ENCODE measurements at places on chromosomes 11 and 22. TPM values are rescaled to one million over a fixed set of nuclear protein-coding genes. Genes with fewer than 3 reads are reported as not detected.

DNA sequence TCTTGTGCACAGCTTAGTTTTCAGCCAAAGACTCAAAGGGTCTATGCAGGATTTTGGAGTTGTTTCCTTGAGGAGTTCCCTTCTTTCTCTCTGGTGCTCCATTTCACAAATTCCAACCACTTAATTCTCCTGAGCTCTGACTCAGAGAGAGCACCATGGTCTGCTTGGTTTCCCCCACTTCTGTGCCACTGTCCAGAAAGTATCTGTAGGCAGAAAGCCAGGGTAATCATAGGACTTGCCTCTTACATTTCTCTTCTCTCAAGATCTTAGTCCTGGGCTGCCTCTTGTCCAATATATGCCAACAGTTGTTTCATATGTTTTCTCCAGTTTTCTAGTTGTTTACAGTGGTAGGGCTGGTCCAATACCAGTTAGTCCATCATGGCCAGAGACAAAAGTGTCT lies 6.4 kb upstream of the MRGPRD start:
- H3K27me3 ChIP-seq = peaks cover 42% of the 10 kb centered on the region
- no peak overlapping the region for H3K27ac ChIP-seq
- no peaks in the 10 kb centered on the region for H3K4me1 ChIP-seq
- no peak overlapping the region for H3K4me3 ChIP-seq
- no peak for DNase-seq

DNA sequence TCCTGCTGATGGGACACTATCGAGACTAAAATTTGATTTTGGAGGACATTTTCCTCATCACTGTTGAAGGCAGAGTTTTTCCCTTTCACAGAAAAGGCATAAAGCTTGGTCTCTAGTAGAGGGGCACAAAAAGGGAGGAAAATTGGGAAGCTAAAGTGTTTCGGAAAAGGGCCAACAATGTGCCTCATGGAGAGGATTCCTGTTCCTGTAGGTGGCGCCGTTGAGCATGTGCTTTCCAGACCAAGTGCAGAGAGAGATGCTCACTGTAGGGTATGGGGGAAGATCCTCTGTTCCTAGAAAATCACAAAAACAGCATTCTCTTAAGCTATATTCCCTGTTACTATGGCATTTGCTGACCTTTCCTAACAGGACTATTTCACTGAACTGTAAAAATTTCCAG lies 18.4 kb upstream of the OR4C5 start:
- no peaks in the 10 kb centered on the region for H3K36me3 ChIP-seq
- no peak overlapping the region for H3K4me3 ChIP-seq
- H3K4me1 ChIP-seq = no peaks in the 10 kb centered on the region
- no peaks in the 10 kb centered on the region for H3K27me3 ChIP-seq

DNA sequence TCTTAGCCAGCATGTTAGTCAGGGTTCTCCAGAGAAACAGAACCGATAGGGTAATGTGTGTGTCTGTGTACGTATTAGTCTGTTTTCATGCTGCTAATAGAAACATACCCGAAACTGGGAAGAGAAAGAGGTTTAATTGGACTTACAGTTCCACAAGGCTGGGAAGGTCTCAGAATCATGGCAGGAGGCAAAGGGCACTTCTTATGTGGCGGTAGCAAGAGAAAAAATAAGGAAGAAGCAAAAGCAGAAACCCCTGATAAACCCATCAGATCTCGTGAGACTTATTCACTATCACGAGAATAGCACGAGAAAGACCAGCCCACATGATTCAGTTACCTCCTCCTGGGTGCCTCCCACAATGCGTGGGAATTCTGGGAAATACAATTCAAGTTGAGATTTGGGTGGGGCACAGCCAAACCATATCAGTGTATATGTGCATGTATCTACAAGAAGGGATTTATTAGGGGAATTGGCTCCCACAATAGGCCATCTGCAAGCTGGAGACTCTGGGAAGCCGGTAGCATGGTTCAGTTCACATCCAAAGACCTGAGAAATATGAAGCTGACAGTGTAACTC lies 173.7 kb upstream of the NECTIN1 start:
- no peak overlapping the region for H3K4me3 ChIP-seq
- H3K27ac ChIP-seq = no peak overlapping the region
- H3K27me3 ChIP-seq = no peaks in the 10 kb centered on the region
- H3K36me3 ChIP-seq = no peaks in the 10 kb centered on the region

DEFB131B gene
- polyA plus RNA-seq = 0.93 TPM

OR51F2 gene
- polyA plus RNA-seq = not detected

Measured in left lung (tissue), 14 donors.